HuH-7 (cell line): ENCODE measurements at places on chromosomes 1 and 21.
A peak's percentile ranks its signal among the peaks of the same experiment; 100 is the strongest.

DNA sequence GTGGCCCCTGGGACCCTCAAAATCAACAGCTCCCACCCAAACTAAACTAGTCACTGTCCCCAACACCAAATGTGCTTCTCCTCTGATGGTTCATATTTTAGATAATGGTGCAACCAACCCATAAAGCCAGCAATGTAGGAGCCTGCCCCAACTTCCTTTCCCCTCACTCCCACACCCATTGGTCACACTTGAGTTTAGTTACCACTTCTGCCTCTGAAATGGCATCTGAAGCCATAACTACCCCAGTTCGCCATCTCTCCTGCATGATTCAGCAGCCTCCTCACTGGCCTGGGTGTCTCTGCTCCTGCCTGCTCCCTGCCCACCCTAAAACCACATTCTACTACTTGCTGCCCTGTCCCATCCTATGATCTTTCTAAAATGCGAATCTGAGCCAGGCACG, 3.4 kb upstream of the CDCP2 start:
- no peak for DNase-seq

DNA sequence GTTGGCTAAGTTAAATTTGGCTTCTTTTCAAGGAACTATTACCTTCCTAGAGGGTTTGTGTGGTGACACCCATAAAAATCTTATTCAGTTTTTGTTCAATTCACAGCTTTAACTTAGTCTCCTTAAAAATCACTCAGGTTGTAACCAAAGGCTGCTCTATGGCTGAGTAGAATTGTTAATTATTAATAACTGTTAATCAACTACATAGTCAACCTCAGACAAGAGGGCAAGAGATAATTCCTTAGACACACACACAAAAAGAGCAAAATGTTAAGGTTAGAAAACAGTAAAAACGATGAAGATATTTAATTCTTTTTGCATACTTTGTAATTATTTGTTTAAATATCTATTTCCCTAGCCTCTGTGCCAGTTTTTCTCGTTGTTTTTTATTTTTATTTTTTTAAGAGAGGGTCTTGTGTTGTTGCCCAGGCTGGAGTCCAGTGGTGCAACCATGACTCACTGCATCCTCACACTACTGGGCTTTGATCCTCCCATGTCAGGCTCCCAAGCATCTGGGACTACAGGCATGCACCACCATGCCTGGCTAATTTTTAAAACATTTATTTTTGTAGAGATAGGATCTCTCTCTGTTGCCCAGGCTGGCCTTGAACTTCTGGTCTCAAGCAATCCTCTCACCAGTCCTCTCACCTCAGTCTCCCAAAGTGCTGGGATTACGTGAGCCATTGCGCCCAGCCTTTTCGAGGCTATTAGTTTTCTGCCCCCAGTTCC, 215.2 kb downstream of the DISC1 start:
- no peak for DNase-seq

GRCh38 chr1:28480308-28480707, 25.5 kb upstream of the RCC1 start:
- no peak for DNase-seq

DNA sequence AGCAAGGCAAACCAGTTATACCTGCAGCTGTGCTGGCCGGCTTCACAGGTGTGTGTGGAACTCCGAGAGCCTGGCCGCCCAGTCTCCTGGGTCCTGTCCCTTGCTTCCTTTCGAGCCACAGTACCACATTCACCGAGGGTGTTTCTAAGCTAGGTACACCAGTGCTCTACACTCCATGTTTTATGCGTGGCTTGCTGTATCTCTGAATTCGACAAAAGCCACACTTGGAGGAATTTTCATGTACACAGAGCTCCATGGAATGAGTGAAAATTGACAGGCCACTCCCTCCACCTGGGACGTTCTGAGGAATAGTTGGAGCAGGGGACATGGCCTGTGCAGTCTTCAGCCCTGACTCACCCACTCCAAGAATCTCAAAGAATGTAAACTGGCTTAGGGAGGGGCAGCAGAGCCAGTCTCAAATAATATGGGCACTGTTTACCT, 14.0 kb downstream of the ETS2 start:
- no peak for DNase-seq

GRCh38 chr21:29155118-29155932, 24.9 kb downstream of the MAP3K7CL start:
- no peak for DNase-seq

- no peak for DNase-seq
Observed at GRCh38 chr1:115322631-115323030, 15.4 kb downstream of the NGF start.

- DNase-seq, result no peak
Observed at GRCh38 chr1:248821101-248821500, 4.6 kb downstream of the SH3BP5L start.

DNA sequence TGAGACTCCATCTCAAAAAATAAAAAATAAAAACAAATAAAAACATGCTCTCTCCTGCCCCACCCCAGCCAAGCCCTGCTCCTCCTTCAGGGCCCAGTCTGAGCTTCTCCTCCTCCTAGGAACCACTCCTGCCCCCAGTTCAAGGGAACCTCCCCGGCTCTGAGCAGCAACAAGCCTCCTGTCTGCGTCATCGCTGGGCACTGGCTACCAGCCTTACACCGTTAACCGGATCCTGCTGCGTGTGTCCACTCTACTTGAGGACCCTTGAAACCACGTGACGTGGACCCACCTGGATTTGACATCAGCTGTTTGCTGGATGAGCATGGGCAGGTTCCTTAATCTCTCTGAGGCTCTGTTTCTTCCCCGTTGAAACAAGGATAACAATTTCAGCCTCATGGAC, 1.6 kb upstream of the TAS1R2 start:
- no peak for DNase-seq

GRCh38 chr1:46405197-46405555, 11.1 kb downstream of the FAAH start:
- no peak for DNase-seq

DNA sequence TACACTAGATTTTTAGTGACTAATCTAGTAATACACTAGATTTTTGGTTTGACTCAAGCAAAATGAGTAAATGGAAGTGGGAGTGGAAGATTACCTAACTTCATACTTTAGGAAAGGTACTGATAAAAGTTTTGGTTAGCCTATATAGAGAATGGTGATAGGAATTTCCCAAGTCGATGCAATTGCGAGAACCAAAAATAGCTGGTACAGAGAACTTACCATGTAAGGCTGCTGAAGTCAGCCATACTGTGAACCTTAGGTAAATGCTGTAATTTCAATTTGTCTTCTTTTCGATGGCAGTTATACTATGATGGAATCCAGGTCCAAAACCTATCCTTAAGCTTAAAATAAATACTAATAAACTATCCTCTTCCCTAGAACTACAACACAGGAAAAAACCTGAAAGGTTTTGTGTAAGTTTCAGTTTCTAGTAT, 4.6 kb downstream of the PNRC2 start:
- DNase-seq, result no peak

DNA sequence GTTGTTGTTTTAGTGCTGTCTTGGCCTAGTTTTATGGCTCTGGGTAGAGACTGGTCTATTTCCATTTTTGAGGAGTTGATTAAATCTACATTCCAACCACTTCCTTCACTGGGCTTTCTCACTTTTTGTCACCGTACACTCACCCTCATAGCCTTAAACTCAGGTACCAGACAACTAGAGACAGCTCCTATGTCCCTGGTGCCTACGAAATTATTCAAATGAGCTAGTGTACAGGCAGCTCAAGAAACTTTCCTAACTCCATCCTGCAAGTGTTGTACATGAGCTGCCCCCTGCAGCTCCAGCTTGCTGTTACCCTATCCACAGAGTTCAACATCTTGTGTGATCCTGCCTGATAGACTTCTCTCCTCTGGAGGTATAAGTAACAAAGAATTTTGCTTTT, 704.8 kb upstream of the RGS18 start:
- no peak for DNase-seq

GRCh38 chr1:206417774-206418614, 52.3 kb upstream of the IKBKE start:
- DNase-seq, result no peak

- no peak for DNase-seq
Observed at GRCh38 chr1:238239343-238239742, 348.6 kb upstream of the ZP4 start.

DNA sequence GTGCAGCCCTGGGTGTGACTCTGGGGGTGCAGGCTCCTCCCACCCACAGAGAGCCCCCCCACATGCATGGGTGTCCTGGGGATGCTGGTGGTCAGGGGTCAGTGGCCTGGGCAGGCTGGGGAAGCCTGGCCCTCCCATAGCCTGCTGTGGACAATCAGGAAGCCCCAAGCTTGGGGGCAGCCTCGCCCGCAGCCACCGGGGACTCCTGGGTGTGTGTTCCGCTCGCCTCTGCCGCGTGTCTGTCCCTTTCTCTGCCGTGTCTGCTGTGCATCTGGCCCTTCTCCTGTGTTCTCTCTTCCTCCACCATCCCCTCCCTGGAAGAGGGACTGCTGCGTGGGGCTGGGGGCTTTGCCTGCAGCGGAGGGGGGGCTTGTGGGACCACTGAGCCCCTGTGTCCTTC, 22.9 kb downstream of the AGRN start:
- DNase-seq, result no peak

- DNase-seq, result no peak
Observed at GRCh38 chr21:25615880-25616279, 8.6 kb upstream of the MRPL39 start.

DNA sequence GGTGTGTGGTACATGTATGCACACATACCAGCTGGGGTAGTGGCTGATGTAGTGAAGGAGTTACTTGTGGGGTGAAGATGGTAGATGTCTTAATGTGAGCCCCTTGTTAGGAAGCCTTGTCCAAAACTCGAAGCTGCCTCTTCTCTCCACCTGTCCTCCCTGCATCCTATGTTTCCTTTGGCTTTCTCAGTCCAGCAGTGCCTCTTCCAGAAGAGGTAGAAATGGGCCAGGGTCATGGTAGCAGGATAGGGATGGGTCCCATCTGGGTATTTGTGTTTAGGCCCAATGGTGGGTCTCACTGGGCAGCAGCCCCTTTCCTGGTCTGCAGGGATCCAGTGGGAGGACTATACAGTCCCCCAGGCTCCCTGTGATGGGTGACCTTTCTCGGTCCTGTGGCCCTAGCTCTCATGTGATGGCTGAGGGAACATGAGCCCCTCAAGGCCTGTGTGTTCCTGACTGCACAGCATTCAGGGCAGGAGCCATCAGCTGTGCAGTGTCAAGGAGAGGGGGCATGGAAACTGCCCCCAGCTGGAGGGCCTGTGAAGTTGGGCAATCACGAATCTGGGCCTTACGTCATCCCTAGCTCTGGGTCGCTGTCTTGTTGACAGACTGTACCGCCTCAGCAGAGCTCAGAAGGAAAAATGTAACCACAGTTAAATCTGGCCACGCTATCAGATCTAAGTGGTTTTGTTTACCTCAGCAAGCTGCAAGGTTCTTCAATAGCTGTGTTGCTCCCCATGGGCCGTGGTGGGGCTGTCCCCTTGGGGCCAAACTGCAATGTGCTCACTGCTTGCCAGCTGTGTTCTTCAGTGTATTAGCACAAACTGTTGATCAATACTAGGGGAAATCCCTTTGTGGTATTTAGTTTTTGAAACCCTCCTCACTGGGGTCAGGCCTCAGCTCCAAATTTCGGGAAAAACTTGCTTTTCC, 82.7 kb downstream of the NOS1AP start:
- DNase-seq, result peak; percentile 42
